ENCODE measurements at places on chromosomes 12 and 14. TPM values are rescaled to one million over a fixed set of nuclear protein-coding genes. Genes with fewer than 3 reads are reported as not detected.

Gene P2RX4
- 42.1 TPM for total RNA-seq

Gene DACT1
- 12.1 TPM for total RNA-seq

Gene INSM2
- total RNA-seq, result not detected

Gene TBX5
- not detected for total RNA-seq

Gene SLC17A8
- not detected for total RNA-seq

Gene C12orf54
- not detected for total RNA-seq

Gene SLC6A15
- not detected for total RNA-seq

Gene IL26
- 3.1 TPM for total RNA-seq

Gene TMTC3
- 5.2 TPM for total RNA-seq

Gene PLEK2
- 1.5 TPM for total RNA-seq

Gene KRT79
- total RNA-seq, result not detected

Gene TCTN1
- total RNA-seq, result 10.2 TPM

Gene MLF2
- total RNA-seq, result 111 TPM

Gene ELK3
- 51.4 TPM for total RNA-seq

Gene CARMIL3
- 1.5 TPM for total RNA-seq

Gene CCDC197
- total RNA-seq, result not detected

Gene TMBIM4
- total RNA-seq, result 38.6 TPM

Gene NGB
- total RNA-seq, result not detected

Gene JPH4
- total RNA-seq, result not detected

Gene GPRC5A
- total RNA-seq, result not detected

Gene CPNE6
- not detected for total RNA-seq

Gene TEX52
- total RNA-seq, result not detected

Gene KCNC2
- total RNA-seq, result not detected
